ENCODE measurements at places on chromosomes 7 and 10.

DNA sequence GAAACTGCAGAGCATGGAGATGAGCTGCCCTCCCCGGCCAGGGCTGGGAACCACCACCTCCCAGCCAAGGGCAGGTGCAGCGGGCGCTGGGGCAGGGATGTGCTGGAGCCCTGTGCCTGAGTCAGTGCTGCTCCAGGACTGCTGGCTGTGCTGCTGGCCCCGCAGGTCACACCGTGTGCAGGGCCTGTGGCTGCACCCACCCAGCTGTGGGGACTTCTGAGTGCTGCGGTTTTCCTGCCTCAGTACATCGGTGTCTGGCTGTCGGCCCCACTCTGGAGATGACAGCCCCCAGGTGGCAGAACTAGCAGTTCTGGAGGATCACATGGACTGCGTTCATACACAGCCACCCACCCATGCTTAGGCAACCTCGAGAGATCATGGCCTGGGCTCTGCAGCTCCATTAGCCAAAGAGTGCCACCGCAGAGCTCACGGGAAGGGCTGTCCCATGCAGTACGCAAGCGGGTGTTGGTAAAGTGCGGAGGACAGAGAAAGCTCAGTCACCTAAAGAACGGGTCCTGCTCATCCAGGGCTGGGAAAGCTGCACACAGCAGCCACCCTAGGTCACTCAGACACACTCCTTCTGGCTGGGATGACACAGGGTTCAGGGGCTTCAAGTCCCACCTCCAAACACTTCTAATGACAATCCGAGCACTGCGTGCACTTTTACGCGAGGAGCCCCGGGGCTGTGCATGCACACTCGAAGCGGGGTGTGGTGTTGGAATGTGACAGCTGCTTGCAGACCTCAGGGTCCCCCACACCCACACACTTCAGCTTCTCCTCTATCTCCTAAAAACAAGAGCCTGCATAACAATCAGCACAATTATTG is 198.1 kb upstream of the PPP2R2D start:
- DNase-seq = no peak

GRCh38 chr7:96481796-96482195 is 159.9 kb upstream of the SLC25A13 start:
- DNase-seq = no peak

DNA sequence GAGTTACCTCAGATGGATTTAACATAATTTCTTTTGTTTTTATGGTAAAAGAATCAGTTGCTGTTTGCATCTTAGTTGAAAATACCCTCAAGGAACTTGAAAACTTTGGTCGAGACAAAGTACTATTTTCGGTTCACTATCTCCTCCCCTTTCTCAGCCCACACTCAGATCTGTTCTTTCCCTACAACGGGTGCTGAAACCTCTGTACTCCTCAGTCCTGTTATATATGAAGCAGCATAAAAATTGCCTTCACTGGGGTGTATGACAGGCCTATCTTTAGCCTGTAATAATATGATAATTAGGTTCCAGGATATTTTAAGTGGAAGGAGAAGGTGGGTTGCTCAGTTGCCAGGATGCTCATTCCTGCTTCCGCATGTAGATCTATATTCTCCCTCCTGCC is 105.2 kb upstream of the NOBOX start:
- no peak for DNase-seq

DNA sequence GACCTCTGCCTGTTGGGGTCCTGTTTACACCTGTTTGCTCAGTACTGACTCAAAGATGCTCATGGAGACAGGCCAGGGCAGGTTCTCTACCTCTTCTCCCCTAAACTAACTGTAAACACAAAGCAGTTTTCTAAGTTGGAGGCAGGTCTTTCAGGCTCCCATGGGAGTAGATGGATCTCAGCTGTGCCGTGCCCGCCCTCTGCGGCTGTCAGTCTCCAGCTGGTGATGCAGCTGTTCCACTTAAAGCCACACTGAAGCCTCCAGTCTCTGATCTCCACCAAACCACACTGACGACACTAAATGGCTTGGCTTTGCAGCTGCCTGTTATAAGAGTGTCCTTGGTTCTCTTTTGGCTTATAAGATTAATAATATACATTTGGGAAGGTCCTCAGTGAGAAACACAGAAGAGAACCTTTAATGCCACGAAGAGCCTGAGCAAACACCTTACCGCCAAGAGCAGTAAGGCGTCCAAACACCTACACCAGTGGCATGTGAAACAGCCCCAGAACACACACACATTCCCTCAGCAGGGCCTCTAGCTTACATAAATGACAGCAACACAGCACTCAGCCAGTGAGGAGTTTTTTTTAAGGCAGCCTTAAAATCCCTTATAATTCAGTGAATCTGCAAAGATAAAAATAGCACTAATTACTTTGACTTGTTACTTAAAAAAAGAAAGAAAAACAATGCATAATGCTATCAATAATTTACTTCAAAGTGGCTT is 60.4 kb upstream of the KCNIP2 start:
- no peak for DNase-seq

- no peak for DNase-seq
These were observed 456 bp downstream of the PGAM2 start for GRCh38 chr7:44064791-44065430.

- DNase-seq = no peak
These were observed at the start of gene VWC2 for GRCh38 chr7:49773218-49773935. VWC2 (plus strand) TSS chr7:49773638; CDS start chr7:49775436, 1,798 bp downstream.

- no peak for DNase-seq
These were observed 171.8 kb upstream of the GPR26 start for GRCh38 chr10:123494301-123494808.

GRCh38 chr10:77006836-77007511 is 630.6 kb downstream of the KCNMA1 start:
- no peak for DNase-seq

GRCh38 chr10:129552119-129552518 is 85.1 kb downstream of the MGMT start:
- no peak for DNase-seq

GRCh38 chr10:124059551-124059950 is 33.8 kb downstream of the CHST15 start:
- no peak for DNase-seq

- DNase-seq = no peak
These were observed 135.7 kb upstream of the TBX20 start for GRCh38 chr7:35389636-35390035.

GRCh38 chr10:44574596-44575480 is 189.9 kb upstream of the CXCL12 start:
- DNase-seq = no peak

- DNase-seq = no peak
These were observed 135.8 kb upstream of the UNC5B start for GRCh38 chr10:71076473-71077142.

- DNase-seq = peak; percentile 68
These were observed 1.0 kb downstream of the CDK6 start for GRCh38 chr7:92835261-92835850.

DNA sequence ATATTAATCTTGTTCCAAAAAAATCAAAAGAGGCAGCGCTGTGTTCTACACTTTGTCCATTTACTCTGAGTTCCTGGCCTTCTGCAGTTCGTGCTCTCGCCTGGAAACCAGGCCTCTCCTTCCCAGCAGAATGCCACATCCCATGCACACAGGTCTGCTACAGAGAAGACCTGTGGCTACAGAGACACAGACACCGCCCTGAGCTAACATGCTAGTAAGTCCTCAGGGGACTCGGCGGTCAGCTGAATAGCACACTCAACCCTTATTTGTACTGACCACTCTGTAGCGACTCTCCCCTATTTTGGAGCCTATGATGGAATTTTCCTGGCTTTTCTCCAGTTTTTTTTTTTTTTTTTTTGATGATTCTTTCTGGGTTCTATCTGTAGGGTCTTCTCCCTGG is 12.8 kb downstream of the CREB3L2 start:
- no peak for DNase-seq

All from Kasumi-1 (cell line).